GM23248 (cell line): ENCODE measurements at places on chromosomes 7 and 10. TPM values are rescaled to one million over a fixed set of nuclear protein-coding genes. Genes with fewer than 3 reads are reported as not detected.
A peak's percentile ranks its signal among the peaks of the same experiment; 100 is the strongest.

DNA sequence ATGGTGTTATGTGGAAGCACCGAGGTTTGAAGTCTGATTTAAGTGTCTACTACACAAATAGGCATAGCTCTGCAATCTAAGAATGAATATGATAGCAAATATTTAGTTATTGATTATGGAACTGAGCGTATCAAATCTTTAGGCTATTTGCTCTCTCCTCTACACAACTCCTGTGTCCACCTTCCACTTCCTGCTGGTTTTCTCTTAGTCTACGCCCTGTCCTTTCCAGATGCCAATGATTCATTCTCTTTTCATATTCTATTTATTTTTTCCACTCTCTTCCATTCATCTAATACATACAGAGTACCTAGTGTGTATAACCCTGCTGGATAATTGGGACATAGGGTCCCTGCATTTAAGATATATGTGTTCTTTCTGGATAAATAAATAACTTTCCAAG lies 83.7 kb downstream of the DGKB start:
- DNase-seq, result no peak

DNA sequence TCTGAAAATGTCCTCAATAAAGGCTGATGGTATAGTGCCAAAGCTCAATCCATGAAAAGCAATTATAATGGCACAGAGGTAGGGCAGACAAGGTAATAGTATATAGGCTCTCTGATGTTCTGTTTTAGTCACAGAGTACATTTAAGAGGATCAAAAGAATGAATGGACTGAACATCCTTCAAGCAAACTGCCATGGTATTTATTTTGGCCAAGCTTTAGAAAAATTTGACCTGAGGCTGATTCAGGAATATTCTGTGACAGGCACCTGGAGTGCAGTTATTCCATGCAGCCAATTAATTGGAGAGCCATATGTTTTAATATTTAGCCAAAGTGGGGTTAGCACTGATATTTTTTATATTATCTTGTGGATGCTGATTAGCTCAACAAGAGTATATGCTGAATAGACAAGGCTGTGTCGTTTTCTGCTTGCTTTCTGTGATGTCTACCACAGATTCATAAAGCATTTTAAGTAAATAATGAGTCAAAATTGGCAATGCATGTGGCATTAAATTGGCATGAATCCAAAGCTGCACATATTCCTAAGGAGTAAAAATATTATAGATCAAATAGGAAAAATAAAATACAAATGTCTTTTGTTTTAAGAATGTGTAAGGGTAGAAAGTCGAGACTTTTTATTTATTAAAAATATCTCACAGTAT lies 177.4 kb downstream of the PCLO start:
- DNase-seq, result no peak

DNA sequence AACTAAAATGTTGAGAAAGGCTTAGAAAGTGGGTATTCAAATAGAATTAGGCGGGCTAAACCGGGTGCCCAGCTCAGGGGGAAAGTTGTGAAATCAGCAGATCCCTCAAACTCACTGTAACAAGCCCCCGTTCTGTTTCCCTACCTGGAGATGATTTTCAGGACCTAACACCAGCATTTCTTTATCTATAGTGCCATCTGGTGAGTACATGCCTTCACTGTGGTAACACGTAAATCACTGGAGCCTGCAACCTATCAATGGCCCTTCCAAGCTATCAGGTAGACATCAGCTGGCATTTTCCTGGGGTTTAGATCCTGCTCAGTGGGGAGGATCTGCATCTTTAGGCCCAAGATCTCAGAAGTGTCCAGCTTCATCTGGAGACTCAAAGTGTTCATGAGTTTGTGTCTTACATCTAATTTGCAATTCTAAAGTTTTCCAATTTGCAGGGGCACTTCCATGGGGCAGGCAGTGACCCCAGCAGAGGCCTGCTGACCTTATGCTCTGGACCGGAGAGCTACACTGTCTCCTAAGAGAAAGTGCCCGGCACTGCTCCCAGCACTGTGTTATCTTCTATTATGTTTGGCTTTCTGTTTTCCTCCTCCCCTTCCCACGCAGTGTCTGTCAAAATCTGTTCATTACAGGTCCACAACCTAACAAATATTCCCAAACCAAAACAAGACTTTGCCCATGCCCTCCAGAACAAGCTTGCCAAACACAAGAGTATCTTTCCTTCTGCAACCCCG lies 132.5 kb downstream of the LSM5 start:
- peak; percentile 0 for DNase-seq

Gene TNKS2
- total RNA-seq, result 29.3 and 31.5 TPM in 2 replicates

Gene PTF1A
- total RNA-seq, result not detected in 2 replicates
